ENCODE measurements at places on chromosomes 2 and 18. TPM values are rescaled to one million over a fixed set of nuclear protein-coding genes. Genes with fewer than 3 reads are reported as not detected.

The CHRND gene
- not detected for total RNA-seq

- H3K27me3 ChIP-seq, result no peaks in the 10 kb centered on the region
- H3K4me3 ChIP-seq, result no peak overlapping the region
- H3K4me1 ChIP-seq, result peaks cover 6% of the 10 kb centered on the region
- DNase-seq, result no peak
These were observed 37.6 kb upstream of the IL1RL1 start for GRCh38 chr2:102273619-102274211.

DNA sequence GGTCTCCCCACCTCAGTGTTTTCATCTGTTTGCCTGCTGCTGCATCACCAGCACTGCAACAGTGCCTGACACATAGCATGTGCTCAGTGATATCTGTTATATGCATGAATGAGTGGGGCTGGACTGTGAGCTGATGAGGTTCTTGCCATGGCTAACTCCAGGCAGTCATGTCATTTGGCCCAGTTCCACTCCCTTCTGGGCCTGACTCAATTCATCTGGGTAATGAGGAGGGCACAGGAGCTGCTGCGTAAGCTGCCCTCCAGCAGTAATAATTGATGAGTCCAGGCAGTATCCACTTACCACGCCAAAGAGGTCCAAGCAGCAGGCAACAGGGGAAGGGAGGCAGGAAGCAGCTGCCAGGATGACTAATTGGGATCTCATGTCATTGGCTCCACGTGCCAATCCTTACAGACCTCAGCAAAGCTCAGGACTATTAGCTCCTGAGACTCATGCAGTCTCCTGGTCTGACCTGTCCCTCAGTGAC is 34.1 kb upstream of the MAT2A start:
- peak; percentile 67 for DNase-seq
- H3K36me3 ChIP-seq, result no peaks in the 10 kb centered on the region
- H3K4me3 ChIP-seq, result no peak overlapping the region
- no peaks in the 10 kb centered on the region for H3K27me3 ChIP-seq
- H3K27ac ChIP-seq, result peak overlapping the region; percentile 63
- peaks cover 47% of the 10 kb centered on the region for H3K4me1 ChIP-seq

The ITM2C gene
- total RNA-seq, result 96.4 TPM

GRCh38 chr2:177245010-177245422 is 19.5 kb downstream of the NFE2L2 start:
- peak; percentile 81 for DNase-seq
- no peaks in the 10 kb centered on the region for H3K27me3 ChIP-seq

DNA sequence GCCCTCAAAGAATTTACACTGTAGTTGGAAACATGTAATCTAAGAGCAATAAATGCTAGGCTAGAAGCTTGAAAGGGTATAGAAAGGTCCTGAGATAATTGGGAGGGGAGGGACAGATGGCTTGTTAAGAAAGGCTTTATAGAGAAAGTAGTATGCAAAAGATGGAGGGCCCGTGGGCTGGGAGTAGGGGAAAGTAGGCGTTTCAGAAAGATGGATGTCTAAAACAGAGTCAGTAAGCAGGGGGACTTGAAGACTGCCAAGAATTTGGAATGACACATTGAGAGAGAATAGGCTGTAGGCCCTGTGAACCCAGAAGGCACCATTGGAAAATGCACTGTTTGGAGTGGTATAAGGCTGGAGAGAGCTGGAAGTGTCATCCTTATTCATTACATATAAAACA is 822 bp downstream of the PSMG2 start:
- H3K27ac ChIP-seq, result peak overlapping the region; percentile 92
- no peak for DNase-seq
- peaks cover 31% of the 10 kb centered on the region for H3K4me1 ChIP-seq
- no peaks in the 10 kb centered on the region for H3K27me3 ChIP-seq
- H3K4me3 ChIP-seq, result peak overlapping the region; percentile 81

The FOSL2 gene
- total RNA-seq, result 46.0 TPM

GRCh38 chr2:60509066-60509465 is 44.4 kb downstream of the BCL11A start:
- peaks cover 75% of the 10 kb centered on the region for H3K27me3 ChIP-seq
- no peak for DNase-seq
- no peak overlapping the region for H3K4me3 ChIP-seq
- no peaks in the 10 kb centered on the region for H3K36me3 ChIP-seq
- H3K4me1 ChIP-seq, result no peaks in the 10 kb centered on the region

- H3K4me1 ChIP-seq, result peaks cover 15% of the 10 kb centered on the region
- no peak overlapping the region for H3K4me3 ChIP-seq
- H3K27ac ChIP-seq, result peak overlapping the region; percentile 12
These were observed 60.6 kb upstream of the CUL3 start for GRCh38 chr2:224645722-224646121.
